CD4-positive, alpha-beta T cell (primary cell): ENCODE measurements at places on chromosomes 13 and 19.
A peak's percentile ranks its signal among the peaks of the same experiment; 100 is the strongest.

DNA sequence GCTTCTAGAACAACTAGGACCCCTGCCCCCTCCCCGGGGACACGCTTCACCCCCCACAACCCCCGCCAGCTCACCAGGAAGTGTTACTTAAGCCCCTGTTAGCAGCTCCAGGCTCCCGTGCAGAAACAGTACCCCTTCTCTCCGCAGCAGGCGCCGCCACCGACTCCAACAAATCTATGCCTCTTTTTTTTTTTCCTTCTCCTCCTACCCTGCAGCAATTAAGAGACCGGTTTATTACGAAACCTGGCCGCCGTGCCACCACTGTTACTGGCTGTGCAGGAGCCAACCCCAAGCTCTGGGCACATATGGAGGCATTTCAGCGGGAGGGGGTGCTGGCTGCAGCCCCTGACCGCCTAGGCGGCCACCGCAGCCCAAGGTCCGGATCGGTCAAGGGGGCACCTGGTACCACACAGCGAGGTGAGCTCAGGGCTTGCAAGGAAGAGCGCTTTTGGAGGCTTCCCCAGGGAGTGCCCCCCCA is 2.4 kb downstream of the GADD45B start:
- DNase-seq = peak; percentile 69
- peak overlapping the region; percentile 52 for H3K27ac ChIP-seq
- H3K36me3 ChIP-seq = peaks cover 8% of the 10 kb centered on the region

- H3K4me3 ChIP-seq = peak overlapping the region; percentile 100
- no peak for DNase-seq
- H3K27ac ChIP-seq = peak overlapping the region; percentile 85
- H3K27me3 ChIP-seq = no peaks in the 10 kb centered on the region
- H3K4me1 ChIP-seq = peaks cover 33% of the 10 kb centered on the region
These were observed 560 bp downstream of the NDUFA7 start for GRCh38 chr19:8320564-8321066.

DNA sequence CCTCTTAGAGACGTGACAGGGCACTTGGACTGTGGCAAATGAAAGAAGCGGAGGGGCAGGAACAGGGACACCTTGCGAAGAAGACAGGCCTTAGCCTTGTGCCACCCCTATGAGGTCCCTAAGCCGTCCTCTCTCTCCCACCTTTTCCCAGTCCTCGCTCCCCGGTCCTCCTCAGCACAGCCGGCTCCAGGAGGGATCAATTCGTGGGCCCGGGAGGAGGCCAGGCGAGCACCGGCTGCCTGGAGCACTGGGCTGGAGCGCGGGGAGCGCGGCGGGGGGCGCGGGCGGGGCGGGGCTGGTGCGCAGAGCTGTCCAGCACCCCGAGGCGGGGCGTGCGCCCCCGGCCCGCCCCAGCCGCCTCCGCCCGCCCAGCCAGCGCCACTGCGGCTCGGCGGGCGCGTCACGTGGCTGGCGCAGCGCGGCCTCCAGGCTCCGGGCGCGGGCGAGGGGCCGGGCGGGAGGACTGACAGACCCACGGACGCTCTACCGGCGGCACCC is at the start of gene LRP3:
LRP3 (plus strand) TSS at position 466 of the 498 bp plus-strand sequence. CDS start 456 bp downstream, outside the sequence.
- H3K4me3 ChIP-seq = no peak within 1 kb of the TSS
- H3K27me3 ChIP-seq = peaks cover 22% of the 10 kb centered on the region
- H3K36me3 ChIP-seq = no peaks in the 10 kb centered on the region
- H3K4me1 ChIP-seq = peaks cover 6% of the 10 kb centered on the region
- DNase-seq = no peak

DNA sequence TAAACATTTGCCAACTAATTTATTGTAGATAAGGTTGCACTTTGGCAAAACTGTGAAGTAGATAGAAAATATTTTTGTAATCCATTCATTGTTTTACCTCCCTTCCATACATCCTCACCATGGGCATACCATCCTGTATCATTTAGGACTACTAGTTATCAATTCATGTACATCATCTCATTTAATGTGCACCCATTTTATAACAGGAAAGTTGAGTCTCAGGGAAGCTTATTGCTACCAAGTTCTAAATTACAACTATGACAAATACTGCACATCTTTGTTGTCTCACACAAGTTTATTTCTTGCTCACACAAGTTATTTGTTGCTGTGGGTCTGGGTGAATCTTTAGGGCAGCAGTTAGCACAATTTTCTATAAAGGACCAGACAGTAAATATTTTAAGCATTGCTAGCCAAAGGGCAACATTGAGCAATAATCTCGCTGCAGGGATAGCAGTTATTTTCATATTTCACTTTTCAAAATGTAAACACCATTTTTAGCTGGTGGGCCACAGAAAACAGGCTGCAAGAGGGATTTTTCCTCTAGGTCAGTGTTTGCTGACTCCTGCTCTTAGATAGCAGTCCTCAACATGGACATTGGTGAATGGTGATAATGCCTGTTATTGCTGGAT is 276.5 kb downstream of the GPC6 start:
- H3K27ac ChIP-seq = no peak overlapping the region
- H3K4me1 ChIP-seq = no peaks in the 10 kb centered on the region
- DNase-seq = no peak
- H3K4me3 ChIP-seq = no peak overlapping the region
- no peaks in the 10 kb centered on the region for H3K36me3 ChIP-seq
- no peaks in the 10 kb centered on the region for H3K27me3 ChIP-seq

GRCh38 chr19:13015361-13016223 is 20.3 kb downstream of the NFIX start:
- no peak overlapping the region for H3K27ac ChIP-seq
- no peak overlapping the region for H3K4me3 ChIP-seq
- DNase-seq = no peak
- peaks cover 33% of the 10 kb centered on the region for H3K4me1 ChIP-seq
- H3K27me3 ChIP-seq = peaks cover 50% of the 10 kb centered on the region

DNA sequence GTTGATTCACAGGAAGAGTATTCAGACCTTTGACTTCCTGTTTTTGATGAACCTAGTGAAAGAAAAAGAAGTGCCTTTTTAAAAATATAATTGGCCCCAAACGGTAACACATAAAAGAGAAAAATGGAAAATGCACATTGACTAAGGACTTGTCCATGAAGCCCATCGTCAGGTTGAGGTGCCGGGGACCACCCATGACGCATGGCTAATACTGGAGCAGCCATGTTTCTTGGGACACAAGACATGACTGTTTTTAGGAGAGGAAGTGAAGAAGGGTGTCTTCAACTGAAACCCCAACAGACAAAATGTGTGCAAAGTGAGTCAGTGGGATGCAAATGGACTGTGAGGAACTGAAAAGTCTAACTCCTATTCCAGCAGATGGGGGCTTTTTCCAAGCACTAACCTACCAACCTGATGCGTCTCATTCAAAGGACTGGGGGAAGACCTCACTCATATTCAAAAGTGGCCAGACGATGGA is 459.4 kb downstream of the FOXO1 start:
- DNase-seq = no peak
- peak overlapping the region; percentile 10 for H3K4me3 ChIP-seq

DNA sequence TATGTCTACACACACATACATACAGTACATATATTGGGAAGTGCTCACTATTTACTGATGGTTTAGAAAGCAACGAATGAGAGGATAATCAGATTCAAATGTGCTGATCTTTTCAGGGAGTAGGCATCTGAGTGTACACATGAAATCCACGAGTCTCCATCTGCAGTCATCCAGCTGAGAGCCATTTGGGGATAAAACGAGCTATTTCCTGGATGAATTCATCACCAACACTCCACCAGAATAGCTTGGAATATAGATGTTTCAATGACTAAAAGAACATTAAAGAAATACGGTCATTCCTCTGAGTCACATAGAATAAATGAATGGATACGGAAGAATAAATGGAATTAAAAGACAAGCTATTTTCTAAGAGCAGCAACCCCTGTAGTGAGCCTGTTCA is 721.6 kb upstream of the ARGLU1 start:
- no peaks in the 10 kb centered on the region for H3K36me3 ChIP-seq
- no peak overlapping the region for H3K27ac ChIP-seq
- H3K27me3 ChIP-seq = no peaks in the 10 kb centered on the region
- no peaks in the 10 kb centered on the region for H3K4me1 ChIP-seq

GRCh38 chr19:48963371-48964204 is 1.5 kb upstream of the FTL start:
- peaks cover 63% of the 10 kb centered on the region for H3K4me1 ChIP-seq
- peak overlapping the region; percentile 85 for H3K4me3 ChIP-seq
- H3K27me3 ChIP-seq = no peaks in the 10 kb centered on the region
- peaks cover 20% of the 10 kb centered on the region for H3K36me3 ChIP-seq
- DNase-seq = peak; percentile 43
- H3K27ac ChIP-seq = peak overlapping the region; percentile 55

DNA sequence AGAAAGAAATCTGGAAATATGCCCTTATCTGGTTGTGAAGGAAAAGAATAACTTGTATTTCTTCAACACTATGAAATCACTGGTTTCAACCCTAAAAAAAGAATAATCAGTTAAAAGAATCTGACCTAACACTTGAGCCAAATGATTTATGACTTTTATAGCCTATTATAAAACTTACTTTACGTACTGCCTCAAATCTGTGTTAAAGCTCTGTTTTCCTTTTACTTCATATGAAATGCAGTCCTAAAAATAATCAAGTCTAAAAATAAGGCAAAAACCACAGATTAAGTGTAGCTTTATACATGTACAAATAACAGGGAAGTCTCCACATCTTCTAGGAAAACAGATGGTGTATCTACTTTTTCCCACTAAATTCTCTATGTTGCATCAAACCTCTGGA is 101.3 kb downstream of the VWA8 start:
- H3K27me3 ChIP-seq = no peaks in the 10 kb centered on the region
- no peak for DNase-seq
- H3K4me3 ChIP-seq = no peak overlapping the region
- peaks cover 16% of the 10 kb centered on the region for H3K36me3 ChIP-seq

DNA sequence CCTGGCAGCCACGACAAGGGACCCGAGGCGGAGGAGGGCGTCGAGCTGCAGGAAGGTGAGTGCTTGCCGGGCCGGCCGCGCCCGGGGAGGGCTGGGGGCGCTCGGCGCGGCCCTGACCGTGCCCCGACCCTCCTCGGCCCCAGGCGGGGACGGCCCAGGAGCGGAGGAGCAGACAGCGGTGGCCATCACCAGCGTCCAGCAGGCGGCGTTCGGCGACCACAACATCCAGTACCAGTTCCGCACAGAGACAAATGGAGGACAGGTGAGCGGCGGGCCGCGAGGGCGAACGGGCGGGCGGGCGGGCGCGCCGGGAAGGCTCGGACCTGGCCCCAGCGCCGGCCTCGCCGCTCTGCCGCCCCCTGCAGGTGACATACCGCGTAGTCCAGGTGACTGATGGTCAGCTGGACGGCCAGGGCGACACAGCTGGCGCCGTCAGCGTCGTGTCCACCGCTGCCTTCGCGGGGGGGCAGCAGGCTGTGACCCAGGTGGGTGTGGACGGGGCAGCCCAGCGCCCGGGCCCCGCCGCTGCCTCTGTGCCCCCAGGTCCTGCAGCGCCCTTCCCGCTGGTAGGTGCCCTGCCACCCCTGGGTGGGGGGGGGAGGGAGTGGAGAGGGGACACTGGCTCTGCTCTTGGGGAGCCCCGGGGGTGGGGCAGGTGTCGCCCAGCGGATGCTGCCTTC is 816 bp downstream of the USF2 start:
- peak overlapping the region; percentile 32 for H3K4me3 ChIP-seq
- H3K27me3 ChIP-seq = no peaks in the 10 kb centered on the region
- peaks cover 48% of the 10 kb centered on the region for H3K36me3 ChIP-seq
- H3K27ac ChIP-seq = peak overlapping the region; percentile 65

DNA sequence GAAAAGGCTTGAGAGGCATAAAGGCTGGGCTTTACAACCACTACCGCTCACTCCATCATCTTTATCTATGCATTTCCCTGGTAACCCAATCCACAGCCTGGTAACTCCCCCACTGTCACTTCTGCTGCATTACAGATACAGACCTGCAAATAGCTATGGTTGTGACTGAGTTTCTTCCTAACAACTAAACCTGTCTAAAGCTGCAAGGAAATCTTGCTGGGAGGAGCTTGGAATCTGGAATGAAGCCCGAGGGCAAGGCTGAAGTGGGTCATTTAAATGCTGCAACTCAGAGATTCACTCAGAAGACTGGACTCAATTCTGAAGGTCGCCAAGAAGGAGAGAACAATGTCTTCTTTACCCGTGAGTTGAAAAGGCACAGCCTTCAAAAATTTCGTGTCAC is at the start of gene LGALS13:
LGALS13 (plus strand) TSS at position 301 of the 400 bp plus-strand sequence; CDS start at position 346, 45 bp downstream.
- no peaks in the 10 kb centered on the region for H3K36me3 ChIP-seq
- H3K27ac ChIP-seq = no peak within 1 kb of the TSS
- peaks cover 12% of the 10 kb centered on the region for H3K27me3 ChIP-seq
- DNase-seq = no peak
- H3K4me3 ChIP-seq = no peak within 1 kb of the TSS

DNA sequence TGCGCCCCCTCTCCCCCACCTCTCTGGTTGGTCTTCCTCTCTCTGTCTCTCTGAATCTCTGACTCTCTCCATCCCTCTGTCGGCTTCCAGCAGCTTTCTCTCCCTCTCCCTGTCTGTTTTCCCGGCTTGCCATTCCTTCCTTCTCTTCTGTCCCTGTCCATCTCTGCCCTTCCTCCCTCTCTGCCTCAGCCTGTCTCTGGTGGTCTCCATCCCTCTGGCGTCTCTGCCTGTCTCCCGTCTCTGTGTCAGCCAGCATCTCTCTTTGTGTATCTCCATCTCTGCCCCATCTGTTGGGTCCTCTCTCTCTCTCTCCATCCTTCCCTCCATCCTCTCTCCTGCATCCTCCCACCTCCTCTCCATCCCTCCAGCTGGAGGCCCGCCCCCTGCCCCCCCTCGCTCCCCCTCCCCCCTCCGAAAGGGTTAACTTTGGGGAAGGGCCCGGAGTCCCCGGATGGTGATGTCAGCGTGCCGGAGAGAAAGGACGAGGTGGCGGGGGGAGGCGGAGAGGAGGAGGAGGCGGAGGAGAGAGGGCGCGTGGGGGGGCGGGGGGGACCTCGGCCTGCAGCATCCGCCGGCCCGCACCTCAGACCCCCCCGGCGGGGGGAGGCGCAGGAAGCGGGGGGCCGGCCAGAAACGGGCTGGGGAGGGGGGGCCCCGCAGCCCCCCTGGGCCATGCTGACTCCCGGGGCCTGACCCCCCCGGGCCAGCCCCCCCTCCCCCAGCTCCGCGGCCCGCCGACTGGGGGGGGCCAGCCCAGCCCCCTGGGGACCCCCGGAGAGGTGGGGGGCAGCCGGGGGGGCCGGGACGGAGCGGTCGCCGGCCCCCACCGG is at the start of gene BRSK1:
BRSK1 (plus strand) TSS at position 450 of the 830 bp plus-strand sequence. CDS start 446 bp downstream, outside the sequence.
- H3K27me3 ChIP-seq = no peaks in the 10 kb centered on the region
- no peaks in the 10 kb centered on the region for H3K36me3 ChIP-seq
- H3K27ac ChIP-seq = no peak within 1 kb of the TSS
- H3K4me3 ChIP-seq = no peak within 1 kb of the TSS

GRCh38 chr19:12545267-12545666 is 6.0 kb downstream of the ZNF564 start:
- H3K36me3 ChIP-seq = peaks cover 20% of the 10 kb centered on the region
- no peak overlapping the region for H3K4me3 ChIP-seq
- peaks cover 32% of the 10 kb centered on the region for H3K4me1 ChIP-seq
- no peak overlapping the region for H3K27ac ChIP-seq
- no peaks in the 10 kb centered on the region for H3K27me3 ChIP-seq

- H3K4me1 ChIP-seq = peaks cover 27% of the 10 kb centered on the region
- no peak overlapping the region for H3K27ac ChIP-seq
- peak; percentile 33 for DNase-seq
- no peaks in the 10 kb centered on the region for H3K36me3 ChIP-seq
- H3K4me3 ChIP-seq = no peak overlapping the region
These were observed 40.5 kb downstream of the USP12 start for GRCh38 chr13:27130979-27131623.
